ENCODE measurements at places on chromosomes 13 and 19.
A peak's percentile ranks its signal among the peaks of the same experiment; 100 is the strongest.

DNA sequence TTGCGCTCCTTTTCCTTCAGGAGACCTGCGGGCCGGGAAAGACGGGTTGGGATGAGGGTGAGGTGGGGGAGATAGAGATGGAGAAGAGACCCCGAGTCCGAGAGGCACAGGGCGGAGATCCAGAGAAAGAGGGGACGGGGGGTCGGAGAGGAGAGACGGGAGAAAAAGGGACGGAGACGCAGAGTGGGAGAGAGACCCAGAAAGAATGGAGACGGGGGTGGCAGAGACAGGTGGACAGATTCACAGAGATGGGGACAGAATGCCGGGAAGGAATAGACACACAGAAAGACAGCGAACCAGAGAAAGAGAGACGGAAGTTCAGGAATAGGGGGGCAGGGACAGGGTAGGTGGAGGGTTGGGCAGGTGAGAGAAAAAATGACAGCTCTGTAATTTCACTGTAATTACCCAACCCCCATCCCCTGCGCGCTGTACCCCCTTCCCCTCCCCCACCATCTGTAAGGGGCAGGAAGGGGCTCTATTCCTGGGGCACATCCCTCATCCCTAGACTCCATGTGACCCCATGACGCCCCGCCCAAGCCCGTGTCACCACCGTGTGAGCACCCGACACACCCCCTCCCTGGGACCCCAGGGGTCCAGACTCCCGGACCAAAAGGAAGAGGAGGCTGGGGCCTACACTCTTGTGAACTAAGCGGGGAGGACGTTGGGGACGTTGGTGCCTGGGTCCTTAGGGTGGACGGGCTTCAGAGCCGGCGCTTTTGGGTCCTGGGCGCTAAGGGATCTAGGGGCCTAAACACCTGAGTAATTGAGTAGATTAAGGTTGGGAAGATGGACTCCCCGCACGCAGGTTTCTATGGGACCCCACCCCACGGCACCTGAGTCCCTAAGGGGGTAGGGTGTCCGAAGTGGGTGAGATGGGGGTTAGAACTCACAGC, 967 bp downstream of the DBP start:
- peak; percentile 85 for DNase-seq

- no peak for DNase-seq
Observed at GRCh38 chr13:60213236-60213744, 49.6 kb upstream of the DIAPH3 start.

DNA sequence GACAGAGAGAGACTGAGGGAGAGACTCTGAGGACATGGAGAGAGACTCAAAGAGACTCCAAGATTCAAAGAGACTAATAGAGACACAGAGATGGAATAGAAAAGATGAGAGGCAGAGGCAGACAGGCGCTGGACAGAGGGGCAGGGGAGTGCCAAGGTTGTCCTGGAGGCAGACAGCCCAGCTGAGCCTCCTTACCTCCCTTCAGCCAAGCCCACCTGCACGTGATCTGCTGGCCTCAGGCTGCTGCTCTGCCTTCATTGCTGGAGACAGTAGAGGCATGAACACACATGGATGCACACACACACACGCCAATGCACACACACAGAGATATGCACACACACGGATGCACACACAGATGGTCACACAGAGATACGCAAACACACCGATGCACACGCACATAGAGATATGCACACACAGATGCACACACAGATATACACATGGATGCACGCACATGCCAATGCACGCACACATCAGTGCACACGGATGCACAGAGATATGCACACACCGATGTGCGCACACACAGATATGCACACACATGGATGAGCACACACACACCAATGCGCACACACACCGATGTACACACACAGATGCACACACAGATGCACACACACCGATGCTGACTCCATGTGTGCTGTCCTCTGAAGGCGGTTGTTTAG, 3.3 kb upstream of the F10 start:
- DNase-seq: no peak

GRCh38 chr19:54572696-54573311, 786 bp upstream of the LILRA2 start:
- DNase-seq: peak; percentile 77

DNA sequence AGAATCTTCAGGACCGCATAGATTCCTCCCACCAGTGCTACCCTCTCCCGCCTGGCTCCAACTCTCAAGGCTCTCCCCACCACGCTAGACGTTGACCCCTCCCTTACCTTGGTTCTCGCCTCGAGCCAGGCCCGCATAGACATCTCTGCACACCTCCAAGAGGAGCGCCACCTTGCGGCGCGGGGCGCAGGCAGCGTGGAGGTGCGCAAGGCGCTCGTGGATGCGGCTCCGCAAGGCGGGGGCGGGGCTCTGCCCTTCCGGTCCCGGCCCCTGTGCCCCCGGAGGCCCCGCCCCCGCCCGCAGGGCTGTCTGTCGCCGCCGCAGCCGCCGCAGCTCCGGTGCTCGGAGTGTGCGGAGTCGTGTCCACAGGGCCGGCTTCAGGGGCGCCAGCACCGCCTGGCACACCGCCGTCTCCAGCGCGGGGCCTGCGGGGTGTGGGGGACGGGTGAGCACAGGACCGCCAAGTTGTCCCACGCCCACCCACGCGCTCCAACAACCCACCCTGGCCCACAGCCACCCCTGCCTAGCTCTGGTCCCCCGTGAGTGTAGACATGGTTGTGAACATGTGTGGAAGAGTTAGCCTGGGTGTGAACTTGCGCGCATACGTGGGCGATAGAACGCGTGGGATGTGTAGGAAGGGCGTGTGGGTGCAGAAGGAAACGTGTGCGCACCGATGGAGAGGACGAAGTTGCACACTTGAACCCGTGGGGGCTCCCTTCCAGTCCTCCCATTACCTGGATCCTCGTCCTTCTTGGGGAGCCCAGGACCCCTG, 8.1 kb downstream of the RINL start:
- DNase-seq: peak; percentile 97

- no peak for DNase-seq
Observed at GRCh38 chr13:75675421-75675820, 39.3 kb downstream of the LMO7 start.

DNA sequence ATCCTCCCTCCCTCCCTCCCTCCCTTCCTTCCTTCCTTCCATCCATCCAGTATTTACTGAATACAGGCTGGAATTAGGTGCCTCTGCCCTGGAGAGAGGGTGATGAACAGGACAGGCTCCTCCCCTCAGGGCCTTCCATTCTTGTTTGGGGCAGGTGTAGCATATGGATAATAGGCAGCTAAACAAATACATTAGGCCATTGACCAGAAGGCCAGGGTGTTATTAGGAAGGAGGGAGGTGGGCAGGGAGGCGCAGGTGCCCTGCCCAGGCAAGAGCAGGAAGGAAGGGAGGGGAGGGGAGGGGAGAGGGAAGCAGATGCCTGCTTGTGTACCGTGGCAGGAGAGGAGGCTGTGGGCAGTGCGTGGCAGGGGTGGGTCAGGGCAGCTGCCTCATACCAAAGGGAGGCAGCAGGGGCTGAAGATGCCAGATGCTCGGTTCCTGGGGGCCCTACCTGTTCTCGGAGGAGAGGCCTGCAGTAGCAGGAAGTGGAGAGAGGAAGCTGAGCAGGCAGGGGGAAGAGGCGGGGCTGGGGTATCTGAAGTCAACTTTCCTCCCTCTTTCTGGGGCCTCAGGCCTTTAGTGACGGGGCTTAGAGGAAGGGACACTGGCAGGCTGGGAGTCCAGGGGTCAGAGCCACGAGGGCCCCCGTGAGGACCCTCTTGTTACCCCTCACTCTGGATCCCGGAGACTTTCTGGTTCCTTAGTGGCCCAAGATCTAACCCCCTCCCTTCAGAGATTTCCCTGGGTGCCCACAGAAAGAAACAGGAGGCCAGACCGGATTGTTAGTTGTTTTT, at the start of gene RINL:
RINL (minus strand) TSS at position 495 of the 794 bp plus-strand sequence. CDS start 1,533 bp downstream, outside the sequence.
- peak; percentile 76 for DNase-seq

DNA sequence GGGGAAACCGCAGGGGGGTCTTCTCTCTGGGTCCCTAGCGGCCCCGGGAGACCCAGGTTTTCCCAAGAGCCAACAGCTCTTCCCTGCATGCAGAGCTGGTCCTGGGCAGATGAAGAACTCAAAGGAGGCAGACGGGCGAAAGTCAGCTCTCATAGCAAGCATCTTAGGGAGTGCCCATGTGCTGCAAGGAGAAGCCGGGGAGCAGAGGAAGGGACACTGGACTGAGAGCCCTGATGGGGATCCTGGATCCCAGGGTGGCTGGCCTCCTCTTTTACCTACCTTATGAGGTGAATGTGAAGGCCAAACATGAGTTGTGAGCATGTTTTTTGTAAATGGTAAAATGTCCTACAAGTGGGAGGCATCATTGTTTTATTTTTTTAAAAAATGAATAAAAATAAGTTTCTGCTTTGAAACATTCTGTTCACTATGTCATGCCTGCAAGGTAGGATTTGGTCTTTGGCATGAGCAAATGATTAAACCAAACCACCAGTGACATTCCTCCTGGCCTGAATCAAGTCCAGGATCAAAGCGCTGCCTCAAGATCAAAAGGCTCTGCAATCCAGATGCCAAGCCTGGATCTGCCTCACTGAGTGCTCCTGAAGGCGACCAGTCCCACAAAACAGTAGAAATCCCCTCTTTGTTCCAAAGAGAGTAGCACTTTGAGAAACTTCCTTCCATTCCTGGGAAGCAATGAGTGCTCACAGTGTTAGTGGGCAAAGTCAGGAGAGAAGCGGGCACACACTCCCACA, 92.2 kb upstream of the SERP2 start:
- no peak for DNase-seq

- no peak for DNase-seq
Observed at GRCh38 chr13:93769101-93769500, 542.5 kb downstream of the GPC6 start.

- no peak for DNase-seq
Observed at GRCh38 chr13:21225841-21226581, 49.6 kb downstream of the MRPL57 start.

DNA sequence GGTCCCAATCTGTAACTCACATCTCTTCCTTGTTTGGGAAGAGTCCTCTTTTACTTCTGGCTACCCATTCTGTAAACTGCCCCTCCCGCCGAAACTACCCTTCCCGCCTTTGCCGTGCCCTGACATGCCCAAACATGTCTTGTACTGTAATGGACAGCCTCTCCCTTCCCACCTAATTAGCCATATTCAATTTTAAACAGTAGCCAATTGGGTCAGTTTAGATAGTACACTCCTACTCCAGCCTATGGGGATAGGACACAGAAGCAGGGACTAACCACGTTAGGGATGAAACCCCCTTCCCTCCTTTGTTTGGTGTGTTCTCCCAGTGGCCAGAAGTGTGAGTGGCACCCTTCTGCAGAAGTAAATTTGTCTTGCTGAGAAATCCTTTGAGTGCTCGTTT, 34.2 kb downstream of the SACS start:
- DNase-seq: no peak

- DNase-seq: no peak
Observed at GRCh38 chr19:35138305-35138892, at the start of gene FXYD1. FXYD1 (plus strand) TSS chr19:35138824; CDS start chr19:35140080, 1,256 bp downstream.

DNA sequence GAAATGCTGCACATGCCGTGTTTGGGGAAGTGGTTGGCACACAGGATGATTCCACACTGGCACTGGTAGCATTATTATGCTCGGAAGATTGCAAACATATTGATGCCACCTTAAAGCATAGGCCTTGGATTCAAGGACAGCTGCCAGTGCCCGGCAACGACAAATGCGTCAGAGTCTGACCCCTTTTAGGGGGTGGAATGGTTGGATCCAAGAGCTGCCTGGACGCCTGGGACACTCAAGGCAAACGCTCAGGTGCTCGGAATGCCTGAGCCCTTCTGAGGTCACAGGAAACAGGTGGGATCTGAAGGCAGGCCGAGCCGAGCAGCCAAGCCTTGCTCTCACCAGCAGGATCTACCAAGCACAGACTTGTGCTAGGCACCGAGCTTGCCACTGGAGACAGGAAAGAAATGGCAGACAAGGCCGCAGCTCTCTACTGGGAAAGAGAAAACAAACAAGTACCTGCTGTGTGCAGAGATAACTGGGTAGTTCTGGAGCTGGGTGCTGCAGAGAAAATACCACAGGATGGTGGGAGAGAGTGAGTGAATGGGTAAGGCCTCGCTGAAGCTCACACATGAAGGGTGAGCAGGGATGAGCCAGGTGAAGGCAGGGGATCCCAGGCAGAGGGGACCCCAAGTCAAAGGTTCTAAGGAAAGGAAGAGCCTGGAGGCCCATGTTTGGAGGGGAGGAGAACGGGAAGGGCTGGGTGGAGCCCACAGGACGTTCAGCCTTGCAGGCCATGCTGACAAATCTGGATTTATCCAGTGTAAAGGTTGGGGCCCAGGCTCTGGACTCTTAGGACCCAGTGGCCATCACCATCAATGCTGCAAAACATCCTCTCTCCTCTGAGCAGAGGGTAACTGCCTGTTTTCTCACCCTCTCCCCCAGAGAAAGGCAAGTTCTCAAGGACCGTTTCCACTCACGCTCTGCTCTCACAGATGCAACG, 9.2 kb downstream of the RANBP3 start:
- no peak for DNase-seq

- DNase-seq: no peak
Observed at GRCh38 chr13:112054616-112055015, 12.3 kb upstream of the SOX1 start.

DNA sequence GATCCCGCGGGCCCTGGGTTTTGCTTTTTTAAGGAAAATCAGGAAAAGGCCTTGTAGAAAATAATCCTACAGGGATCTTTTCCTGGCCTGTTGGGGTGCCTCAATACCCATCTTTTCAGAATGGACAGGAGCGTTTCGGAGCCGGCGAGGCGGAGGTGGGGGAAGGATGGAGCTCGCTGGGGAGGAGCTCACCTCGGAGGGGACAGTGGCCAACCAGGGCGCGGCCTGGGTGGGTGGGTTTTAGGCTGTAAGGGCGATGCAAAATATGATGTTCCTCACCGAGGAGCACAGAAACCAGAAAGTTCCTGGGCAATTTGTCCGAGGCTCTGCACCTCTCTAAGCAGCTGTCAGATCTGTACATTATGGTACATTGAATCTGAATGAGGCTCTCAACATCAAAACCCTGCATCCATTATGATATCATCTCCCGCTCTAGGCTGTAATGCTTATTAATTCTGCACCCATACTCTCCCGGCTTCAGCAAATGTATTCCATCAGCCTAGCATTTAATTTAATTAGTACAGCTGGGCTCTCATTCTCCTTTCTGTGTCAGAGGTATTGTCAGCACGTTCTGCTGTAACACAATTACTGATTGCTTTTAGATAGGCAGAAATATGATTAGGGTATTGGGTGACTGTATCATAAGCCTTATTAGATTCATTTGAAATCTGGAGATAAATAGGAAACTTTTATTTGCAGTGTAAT, 90.3 kb upstream of the SOX1 start:
- DNase-seq: no peak

- no peak for DNase-seq
Observed at GRCh38 chr19:42816894-42817293, 51.4 kb upstream of the PSG8 start.

DNA sequence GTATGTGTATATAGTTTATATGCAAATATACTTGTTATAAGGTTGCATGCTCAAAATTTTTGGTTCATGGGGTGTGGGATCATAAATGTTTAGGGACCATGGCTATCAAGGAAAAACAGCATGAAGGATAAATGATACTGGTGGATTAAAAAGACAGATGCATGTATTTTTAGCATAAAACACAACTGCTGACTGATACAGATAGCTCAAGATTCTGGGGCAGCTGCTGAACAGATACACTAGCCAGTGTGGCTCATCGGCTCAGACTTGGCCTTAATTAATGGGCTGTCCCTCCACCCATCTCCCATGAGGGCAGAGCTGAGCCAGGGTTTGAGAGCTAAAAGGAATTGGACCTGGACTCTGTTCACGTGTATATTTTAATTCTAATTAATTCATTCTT, 11.4 kb downstream of the ALOX5AP start:
- DNase-seq: no peak

- peak; percentile 68 for DNase-seq
Observed at GRCh38 chr13:73984949-73985691, 149.1 kb downstream of the KLF12 start.
